BJ (cell line): ENCODE measurements at places on chromosomes 2 and 18. TPM values are rescaled to one million over a fixed set of nuclear protein-coding genes. Genes with fewer than 3 reads are reported as not detected.

DNA sequence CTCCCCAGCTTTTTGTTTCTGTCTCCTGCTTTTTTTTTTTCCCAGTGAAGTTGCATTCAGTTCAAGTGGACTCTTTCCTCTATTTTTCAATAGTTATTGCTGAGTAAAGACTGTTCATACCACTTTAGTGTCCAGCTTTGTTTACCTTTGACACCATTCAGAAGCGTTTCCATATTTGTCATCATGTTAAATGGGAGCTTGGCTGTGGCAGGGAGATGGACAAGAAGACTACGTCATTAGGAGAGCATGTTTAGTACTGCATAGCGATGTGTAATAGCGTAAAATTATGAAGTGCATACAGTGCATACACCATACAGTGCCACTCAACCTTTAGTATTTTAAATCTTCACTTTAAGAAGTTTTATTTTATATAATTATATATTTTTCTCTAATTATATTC, 655.9 kb downstream of the DCC start:
- no peak for DNase-seq

GRCh38 chr2:231542136-231542535, 11.9 kb upstream of the NMUR1 start:
- no peak for DNase-seq

DNA sequence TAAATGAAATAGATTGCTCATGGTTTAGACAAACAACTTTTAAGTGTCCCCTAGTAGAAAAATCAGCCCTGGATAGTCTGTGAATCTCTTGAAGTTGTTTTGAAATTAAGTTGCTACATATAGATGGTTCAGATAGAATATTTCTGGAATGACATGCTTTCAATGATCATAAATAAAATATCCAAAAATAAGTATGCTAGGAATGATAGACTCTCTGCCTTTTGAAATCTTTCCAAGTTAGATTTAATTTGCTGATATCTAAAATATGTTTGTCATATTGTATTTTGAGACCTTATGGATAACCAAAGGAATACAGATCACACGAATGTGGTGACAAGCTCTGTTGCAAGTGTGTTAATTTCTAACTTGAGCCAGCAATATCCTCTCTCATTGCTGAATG, 488.7 kb downstream of the THSD7B start:
- no peak for DNase-seq

DNA sequence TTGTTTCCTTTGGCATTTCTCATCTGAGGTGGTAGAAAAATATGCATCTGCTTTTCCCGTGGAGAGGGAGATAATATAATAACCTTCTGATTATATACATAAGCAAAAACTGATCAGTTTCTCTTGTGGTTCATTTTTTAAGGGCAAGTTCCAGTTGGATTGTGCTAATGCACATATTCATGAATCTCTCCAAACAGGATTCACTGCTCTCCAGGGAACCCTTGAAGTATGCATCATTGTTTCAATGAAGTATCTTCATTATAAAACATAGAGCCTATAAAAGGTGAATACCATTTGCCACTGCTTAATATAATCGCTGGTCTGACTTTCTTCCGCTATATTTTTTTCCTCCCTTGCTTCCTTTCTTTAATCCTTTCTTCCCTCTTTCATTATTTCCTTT, 384.7 kb downstream of the FIGN start:
- DNase-seq: no peak

GRCh38 chr2:150598383-150598782, 110.9 kb upstream of the RND3 start:
- DNase-seq: no peak

- no peak for DNase-seq
Measured at GRCh38 chr2:149451417-149452165, 121.2 kb downstream of the LYPD6 start.

- no peak for DNase-seq
Measured at GRCh38 chr18:35345950-35346349, 1.7 kb upstream of the ZNF24 start.

The ZBTB7C gene
- not detected in 2 replicates for polyA plus RNA-seq

- DNase-seq: no peak
Measured at GRCh38 chr2:142531377-142531776, 346.1 kb upstream of the KYNU start.

DNA sequence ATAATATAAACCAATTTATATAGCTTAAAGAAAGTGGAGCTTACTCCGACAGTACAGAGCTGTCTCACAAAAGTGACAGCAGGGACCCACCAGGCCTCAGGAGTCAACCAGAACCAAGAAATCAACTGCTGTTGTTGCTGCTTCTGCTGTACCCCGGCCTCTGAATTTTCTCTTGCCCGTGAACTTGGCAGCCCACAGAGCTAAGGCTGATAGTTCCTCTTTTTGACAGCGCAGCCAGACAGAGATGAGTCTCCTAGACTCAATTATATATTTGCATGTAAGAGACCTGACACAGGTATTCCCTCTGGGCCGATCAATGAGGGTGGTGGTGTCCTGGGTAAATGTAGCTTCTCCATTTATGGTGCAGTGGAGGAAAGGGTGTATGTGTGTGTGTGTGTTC, 109.4 kb downstream of the KCTD1 start:
- no peak for DNase-seq

- DNase-seq: no peak
Measured at GRCh38 chr2:8479298-8479697, 202.6 kb upstream of the ID2 start.
